Left hindlimb (tissue), 1 donor: ENCODE measurements at places on chromosomes 11 and 22.

- DNase-seq: no peak
Measured at GRCh38 chr22:30564045-30564760, 10.3 kb downstream of the GAL3ST1 start.

- DNase-seq: no peak
Measured at GRCh38 chr11:1842149-1843097, 3.6 kb downstream of the TNNI2 start.

- no peak for DNase-seq
Measured at GRCh38 chr11:124331873-124332272, 11.9 kb upstream of the OR8D2 start.

DNA sequence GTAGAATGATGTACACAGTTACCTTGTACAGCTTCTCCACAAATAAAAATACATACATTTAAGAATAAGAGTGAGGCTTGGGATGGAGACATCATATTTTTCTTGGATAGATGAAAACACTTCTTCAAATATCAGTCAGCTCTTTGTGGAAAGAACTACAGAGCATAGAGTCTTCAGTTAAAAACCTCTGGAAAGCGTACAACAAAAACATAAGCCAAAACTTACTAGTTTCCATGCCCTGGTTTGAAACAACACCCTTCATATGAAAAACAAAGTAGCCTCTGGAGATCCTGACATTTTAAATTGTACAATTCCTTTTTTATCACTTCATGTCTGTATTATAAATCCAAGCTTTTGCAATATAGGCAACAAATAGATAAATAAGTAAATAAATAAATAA lies 7.0 kb upstream of the CEP126 start:
- DNase-seq: no peak

DNA sequence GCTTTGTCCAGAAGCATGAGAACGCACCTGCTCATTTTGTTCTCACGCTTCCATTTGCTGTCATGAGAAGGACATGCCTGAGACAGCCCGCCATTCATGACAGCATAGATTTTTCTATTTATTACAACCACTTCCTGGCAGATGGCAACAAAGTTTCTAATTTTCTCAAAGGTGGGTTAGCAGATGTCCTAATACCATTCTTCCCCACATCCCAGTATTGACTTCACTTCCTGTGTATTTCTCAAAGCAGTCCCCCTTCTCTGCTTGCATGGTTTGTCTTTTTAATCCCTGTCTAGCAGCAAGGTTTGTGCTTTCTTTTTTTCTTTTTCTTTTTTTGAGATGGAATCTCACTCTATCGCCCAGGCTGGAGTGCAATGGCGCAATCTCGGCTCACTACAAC lies 94.3 kb downstream of the ISX start:
- DNase-seq: no peak

GRCh38 chr11:8617063-8617462 lies 23.0 kb upstream of the STK33 start:
- DNase-seq: no peak

DNA sequence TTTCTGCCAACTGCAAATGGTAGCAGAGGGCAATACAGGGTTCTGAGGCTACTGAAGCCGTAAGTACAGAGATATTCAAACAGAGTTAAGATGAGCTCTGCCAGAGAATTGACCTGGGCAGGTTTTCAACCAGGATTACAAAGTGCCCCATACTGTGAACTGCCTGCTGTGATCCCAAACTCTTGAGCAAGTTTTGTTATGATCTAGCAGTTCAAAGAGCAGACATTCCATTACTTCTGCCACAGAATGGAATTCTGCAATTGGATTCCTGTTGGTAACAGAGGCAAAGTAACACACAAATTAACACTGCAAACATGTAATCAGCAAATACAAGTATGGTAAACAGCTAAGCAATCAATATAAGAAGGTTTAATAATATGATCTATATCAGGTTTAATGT lies 31.2 kb downstream of the ALG9 start:
- DNase-seq: no peak

DNA sequence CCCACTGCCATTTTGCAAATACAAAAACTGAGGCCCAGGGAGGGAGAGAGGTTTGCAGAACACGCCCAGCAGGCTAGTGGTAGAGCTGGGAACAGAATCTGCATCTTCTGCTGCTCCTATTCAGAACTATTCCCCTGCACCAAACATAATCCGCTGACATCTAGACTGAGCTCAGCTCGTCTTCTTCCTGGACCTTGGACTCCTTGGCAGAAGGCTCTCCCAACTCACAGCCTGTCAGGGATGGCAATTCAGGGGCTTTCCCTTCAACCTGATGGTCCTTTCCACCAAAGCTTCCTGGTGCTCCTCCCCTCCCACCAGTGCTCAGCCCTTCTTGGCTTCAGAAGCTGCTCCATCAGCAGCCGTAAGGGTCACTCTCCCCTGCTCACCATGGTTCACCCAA lies 9.5 kb upstream of the NPAS4 start:
- no peak for DNase-seq

- no peak for DNase-seq
Measured at GRCh38 chr11:115521825-115522224, 17.6 kb upstream of the CADM1 start.
